Hypothalamus (tissue), 51 donors: ENCODE measurements at places on chromosomes 6 and 20.
A peak's percentile ranks its signal among the peaks of the same experiment; 100 is the strongest.

DNA sequence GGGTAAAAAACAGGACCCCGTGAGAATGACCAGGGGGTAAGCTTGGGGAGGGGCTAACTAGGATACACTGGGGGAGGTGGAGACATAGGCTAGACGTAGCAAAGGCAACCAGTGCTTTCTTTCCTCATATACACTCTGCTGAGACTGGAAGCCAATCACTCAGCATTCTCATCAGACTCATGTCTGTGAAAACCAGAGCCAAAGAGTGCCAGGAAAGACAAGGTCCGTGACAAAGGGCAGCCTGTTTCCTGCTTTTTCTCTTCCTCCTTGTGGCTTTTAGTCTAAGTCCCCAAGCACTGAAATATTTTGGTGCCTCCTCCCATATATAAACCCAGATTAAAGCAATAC lies 97.9 kb upstream of the NEDD9 start:
- peak; percentile 12 for DNase-seq

DNA sequence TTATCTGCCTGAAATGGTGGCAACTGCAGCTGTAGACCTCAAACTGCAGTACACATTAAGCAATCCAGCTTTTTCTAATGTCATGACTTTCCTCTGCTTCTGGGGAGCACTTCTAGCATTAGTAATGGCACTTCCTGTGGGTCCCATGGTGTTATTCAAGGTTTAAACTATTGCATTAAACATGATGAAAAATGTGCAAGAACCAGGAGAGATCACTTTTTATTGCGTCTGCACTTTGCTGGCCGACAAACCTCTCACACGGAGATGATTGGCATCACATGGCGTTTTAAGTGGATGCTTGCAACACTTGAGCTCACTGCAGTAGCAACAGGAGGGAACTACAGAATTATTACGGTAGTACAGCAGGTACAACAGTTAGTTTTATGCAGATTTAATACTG lies 148.4 kb downstream of the HIVEP2 start:
- no peak for DNase-seq

DNA sequence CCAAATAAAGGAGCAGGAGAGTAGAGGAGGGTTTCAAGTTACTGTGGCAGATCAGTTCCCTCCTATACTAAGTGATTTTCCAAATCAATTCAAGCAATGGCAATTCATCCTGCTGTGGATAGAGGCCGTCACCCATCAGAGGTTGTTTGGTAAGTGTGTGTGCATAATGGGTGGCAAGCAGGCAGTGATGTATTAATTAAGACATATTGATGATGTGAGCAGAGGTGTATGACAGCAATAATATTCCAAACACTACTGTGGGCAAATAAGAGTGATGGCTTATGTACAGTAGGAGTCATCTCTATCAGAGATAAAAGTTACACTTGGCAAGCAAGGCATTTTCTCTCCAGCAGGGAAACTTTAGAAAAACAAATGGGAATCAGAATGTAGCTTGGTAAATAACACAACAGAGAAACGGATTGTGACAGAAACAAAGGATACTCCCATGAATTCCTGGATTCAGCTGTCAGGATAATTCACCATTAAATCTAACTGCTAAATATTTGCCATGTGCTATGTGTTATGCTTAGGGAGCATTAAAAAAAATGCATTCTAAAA lies 196.3 kb downstream of the KHDC1L start:
- no peak for DNase-seq

GRCh38 chr6:133502441-133503335 lies 261.5 kb downstream of the EYA4 start:
- DNase-seq: no peak

GRCh38 chr6:149014631-149015534 lies 268.1 kb downstream of the UST start:
- no peak for DNase-seq

- no peak for DNase-seq
Measured at GRCh38 chr6:29336269-29336668, 32.4 kb downstream of the OR5V1 start.

GRCh38 chr6:15672291-15672690 lies 9.5 kb upstream of the DTNBP1 start:
- no peak for DNase-seq

DNA sequence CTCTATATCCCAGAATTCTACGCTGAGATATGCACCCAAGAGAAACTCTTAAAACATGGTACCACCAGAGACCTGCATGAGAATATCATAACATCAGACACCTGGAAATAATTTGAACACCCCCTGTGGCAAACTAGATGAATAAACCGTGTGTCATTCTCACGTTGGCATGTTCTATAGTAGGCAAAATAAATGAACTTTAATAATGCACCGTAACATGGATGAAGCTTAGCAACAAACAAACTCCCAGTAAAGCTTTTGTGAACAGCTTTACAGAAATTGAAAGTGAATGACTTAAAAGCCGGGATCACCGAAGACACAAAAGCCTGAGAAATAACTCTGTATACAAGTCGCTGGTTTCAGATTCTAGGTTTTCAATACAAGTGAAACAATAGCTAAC lies 1166.8 kb upstream of the CITED2 start:
- no peak for DNase-seq

- DNase-seq: peak; percentile 34
Measured at GRCh38 chr6:99588618-99589289, 17.9 kb upstream of the PRDM13 start.

DNA sequence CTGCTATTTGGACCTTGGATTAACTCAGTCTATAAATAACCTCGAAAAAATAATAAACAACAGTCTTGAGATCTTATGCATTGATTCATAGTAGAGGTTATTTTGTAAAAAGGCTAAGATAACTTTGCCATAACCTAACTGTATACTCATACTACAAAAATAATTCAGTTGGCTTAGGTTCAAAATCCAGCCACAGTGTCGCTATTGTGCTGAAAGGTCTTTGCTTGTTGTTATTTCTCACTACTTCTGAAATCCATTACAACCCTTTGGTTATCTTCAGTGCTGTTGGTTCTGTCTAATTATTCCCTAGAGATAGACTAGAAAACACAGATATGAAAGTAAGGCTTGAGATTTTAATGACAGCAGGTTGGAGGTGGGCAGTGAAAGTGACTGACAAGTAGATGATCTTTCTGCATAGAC lies 74.4 kb downstream of the MKKS start:
- DNase-seq: no peak

DNA sequence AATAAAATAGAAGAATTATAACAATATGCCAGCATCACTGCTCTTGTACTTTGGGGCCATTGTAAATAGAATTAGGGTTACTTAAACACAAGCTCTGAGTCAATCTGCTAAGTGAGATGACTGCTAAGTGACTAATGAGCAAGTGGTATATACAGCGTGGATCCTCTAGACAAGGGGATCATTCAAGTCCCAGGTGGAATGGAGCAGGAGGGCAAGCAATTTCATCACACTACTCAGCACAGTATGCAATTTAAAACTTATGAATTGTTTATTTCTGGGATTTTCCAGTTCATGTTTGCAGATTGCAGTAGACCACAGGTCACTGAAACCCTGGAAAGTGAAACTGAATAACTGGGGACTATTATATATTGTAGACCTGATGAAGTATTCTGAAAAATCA lies 235.3 kb downstream of the BTBD3 start:
- no peak for DNase-seq

- DNase-seq: no peak
Measured at GRCh38 chr6:127971945-127972391, 71.1 kb upstream of the THEMIS start.

GRCh38 chr20:59403261-59403961 lies 103.0 kb downstream of the EDN3 start:
- DNase-seq: peak; percentile 47

DNA sequence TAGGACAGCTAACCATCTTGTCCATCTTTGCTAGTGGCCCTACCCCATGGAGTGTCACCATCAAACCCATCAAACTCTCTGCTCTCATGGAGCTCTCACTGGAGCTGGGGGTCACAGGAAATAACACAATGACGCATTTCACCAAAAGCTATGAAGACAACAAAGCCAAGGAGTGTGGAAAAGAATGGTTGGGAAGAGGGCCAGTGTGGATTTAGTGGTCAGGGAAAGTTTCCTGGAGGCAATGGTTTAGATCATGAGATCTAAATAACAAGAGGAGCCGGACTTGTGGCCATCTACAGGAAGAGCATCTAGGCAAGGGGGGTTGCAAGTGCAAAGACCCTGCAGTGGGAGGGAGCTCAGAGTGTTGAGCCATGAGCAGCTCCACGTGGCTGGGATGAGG lies 189.5 kb downstream of the BMP7 start:
- no peak for DNase-seq

DNA sequence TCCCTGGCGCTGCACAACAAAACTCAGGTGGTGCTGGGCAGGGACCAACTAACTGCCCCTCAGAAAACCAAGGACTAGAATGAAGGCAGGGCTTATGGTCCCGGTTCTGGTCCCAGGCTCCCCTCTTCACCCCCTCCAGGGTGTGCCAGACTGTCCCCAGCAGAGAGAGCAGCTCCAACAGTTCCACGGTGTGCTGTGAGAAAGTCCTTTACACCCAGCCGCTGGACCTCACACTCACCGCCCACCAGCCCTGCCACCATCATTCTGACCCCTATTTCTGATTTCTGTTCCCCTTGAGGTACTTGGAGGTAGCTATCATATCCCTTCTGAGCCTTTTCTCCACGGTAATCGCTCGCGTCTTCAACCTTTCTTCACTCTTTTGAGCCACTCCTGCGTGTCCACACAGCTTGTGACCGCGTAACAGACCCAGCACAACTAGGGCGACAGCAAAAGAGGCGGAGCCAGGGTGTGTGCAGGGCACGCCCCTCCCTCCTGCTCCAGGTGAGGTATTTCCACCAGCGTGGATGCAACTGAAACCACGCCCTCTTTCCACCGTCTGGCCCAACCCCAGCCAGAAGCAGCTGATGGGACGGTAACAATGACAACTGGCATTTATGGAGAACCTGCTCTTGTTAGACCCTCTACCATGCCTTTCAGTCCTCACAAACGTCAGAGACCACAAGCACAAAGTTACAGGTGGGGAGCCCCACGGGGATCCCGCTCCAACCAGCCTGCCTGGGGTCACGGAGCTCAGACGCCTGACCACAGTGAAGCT lies 2.3 kb downstream of the PXDC1 start:
- DNase-seq: no peak

GRCh38 chr6:38603966-38604365 lies 35.8 kb downstream of the BTBD9 start:
- no peak for DNase-seq

GRCh38 chr6:50842446-50842845 lies 23.8 kb downstream of the TFAP2B start:
- DNase-seq: no peak

DNA sequence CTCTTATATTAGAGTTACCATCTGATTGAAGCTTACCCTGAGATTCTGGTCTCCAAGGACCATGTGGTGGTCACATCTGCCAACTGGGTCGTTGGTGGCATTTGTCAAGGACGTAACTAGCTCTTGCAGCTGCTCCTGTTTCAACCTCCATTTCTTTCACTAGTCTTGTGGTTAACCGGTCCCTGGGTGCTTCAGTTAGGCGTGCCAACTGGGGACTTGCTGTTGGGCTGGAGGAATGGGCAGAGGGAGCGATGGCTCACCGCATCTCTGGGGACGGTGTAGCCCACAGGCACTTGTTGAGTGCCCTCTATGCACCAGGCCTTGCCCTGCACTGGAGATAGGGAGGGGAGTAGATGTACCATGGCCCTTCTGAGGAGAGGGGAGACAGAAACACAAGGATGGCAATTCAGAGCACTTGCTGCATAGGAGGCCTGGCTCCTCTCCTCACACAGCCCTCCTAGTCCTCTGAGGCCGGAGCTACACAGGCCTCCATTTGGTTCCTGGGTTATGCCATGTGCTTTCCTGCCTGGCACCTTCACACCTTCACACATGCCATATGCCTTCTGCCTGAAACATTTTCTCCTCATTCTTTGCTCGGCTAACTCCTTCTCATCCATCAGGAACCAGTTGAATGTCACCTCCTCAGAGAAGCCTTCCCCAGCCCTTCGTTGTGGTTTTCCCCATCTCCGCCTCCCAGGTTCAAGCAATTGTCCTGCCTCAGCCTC lies 20.0 kb upstream of the ASXL1 start:
- no peak for DNase-seq

GRCh38 chr6:4589295-4589694 lies 186.9 kb upstream of the CDYL start:
- no peak for DNase-seq

GRCh38 chr20:41052742-41053419 lies 24.3 kb downstream of the TOP1 start:
- no peak for DNase-seq
